ENCODE measurements at places on chromosomes 3 and 15. TPM values are rescaled to one million over a fixed set of nuclear protein-coding genes. Genes with fewer than 3 reads are reported as not detected.

CHST2 gene
- 1.6 TPM for polyA plus RNA-seq

CPLX3 gene
- not detected for polyA plus RNA-seq

IMP3 gene
- polyA plus RNA-seq, result 56.2 TPM

SHF gene
- 5.5 TPM for polyA plus RNA-seq

PLSCR2 gene
- not detected for polyA plus RNA-seq

USP50 gene
- not detected for polyA plus RNA-seq

SKOR1 gene
- 0.18 TPM for polyA plus RNA-seq

Data from SK-N-SH (cell line).